Stimulated activated CD8-positive, alpha-beta memory T cell treated with anti-CD3 and anti-CD28 coated beads, Interleukin-15, amount 100 ng/mL, for 24 hours (primary cell): ENCODE measurements at places on chromosomes 2 and 18.

- DNase-seq = no peak
These were observed 50.3 kb downstream of the INHBB start for GRCh38 chr2:120396013-120396860.

GRCh38 chr2:14255135-14255820 lies 377.2 kb upstream of the LRATD1 start:
- no peak for DNase-seq

GRCh38 chr2:42196403-42197267 lies 27.5 kb downstream of the EML4 start:
- no peak for DNase-seq

DNA sequence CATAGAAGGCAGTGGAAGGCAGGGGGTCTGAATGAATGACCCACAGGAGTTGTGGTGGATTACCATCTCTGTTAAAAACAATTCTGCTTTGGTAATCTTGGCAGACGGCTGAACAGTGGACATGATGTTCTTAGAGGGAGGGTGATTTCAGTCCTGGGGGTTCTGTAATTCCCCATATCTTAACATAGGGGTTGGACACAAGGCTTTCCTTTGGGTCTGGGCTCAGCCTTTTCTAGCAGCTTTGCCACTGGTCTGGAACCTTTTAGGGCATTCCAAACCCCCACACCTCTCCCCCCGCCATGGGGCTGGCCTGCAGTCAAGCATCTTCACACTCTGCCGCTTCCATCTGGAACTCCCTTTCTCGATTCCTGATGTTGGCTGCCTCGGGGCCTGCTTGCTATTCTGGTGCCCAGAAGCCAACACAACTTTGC lies 50.3 kb downstream of the RPL37A start:
- no peak for DNase-seq

GRCh38 chr2:199462347-199462955 lies 4.7 kb upstream of the SATB2 start:
- DNase-seq = no peak

DNA sequence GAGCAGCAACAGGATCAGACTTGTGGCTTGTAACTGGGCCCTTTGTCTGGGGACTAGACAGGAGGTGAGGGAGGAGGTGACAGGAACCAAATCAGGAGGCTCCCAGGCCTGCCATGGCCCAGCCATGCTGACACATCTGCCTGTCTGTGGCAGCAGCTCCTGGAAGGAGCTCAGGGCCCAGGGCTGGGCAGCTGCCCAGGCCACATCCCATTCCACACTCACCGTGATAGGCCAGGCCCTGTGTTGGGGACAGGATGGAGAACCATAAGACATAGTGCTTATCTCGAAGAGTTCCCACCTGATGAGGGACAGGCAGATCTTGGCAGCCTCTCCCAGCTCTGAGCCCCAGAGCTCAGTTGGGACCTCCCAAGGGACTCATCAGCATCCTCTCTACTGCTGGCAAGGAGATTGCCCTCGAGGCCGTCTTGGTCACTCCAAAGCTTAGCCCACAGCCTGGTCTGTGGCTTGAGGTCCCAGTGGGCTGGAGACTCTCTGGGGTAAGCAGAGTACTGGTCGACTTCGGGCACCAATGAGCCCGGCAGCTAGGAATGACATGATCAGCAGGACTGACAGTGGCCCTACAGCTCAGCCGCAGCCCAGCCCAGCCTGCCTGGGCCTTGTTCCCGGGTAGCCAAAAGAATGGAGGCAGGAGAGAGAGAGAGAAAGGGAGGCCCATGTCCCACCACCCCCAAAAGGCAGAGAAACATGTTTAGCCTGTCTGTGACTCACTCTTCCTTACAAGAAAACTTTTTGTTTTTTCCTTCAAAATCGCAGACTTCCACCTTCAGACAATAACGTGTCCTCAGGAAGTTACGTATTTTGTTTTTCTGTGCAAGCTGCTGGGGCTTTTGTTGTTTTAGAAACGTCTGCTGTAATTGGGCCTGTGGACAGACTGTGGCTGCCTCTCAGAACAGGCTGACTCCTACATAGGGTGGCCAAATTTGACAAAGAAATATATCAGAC lies 82.1 kb downstream of the HS1BP3 start:
- no peak for DNase-seq

DNA sequence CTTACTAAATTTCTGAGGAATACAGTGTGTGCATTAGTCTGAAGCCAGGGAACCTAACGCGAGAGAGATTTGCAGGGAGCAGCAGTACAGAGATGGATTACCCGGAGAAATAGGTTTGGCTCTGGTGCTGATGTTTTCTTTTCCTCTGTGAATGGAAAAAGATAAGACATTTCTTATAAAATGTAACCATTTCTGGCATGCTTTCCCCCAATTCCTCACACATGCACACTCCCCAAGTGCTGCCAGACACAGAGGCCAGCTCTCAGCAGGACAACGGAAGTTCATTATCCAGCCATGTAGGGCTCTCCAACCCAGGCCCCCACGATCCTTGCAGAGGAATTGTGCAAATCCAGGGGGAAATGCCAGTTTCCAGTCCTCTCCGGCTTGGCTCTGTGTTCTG lies 224.5 kb upstream of the MGAT5 start:
- no peak for DNase-seq

GRCh38 chr2:229265727-229266126 lies 5.4 kb downstream of the PID1 start:
- DNase-seq = no peak

GRCh38 chr2:173614265-173614930 lies 259.7 kb downstream of the CDCA7 start:
- DNase-seq = no peak

DNA sequence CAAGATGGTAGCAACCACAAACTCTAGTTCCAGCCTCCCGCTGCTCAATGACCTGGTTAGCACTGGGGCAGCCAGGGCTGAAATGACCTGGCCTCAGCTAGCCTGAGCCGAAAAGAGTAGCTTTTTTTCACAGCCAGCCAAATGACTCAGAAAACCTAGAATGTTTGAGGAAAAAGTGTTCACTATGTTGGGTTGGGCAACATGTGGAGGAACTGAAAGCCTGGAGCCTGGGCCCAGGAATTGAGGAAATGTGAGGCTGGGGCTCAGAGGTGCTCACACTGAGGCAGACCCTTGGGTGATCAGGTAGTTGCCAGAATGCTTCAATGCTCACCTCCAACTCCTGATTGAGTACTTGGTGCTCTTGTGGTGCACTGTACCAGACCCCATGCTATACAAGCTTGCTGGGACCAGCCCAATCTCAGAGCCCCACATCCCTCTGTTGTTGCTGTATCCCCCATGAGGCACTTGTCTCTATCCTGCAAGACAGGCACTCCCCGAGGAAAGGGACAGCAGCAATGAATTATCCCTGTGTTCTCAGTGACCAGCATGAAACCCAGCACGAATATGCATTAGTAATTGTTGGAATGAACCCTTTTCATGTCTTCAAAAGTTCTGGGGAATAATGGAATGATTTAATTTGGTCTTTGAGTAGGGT lies 116.2 kb downstream of the USP34 start:
- no peak for DNase-seq

DNA sequence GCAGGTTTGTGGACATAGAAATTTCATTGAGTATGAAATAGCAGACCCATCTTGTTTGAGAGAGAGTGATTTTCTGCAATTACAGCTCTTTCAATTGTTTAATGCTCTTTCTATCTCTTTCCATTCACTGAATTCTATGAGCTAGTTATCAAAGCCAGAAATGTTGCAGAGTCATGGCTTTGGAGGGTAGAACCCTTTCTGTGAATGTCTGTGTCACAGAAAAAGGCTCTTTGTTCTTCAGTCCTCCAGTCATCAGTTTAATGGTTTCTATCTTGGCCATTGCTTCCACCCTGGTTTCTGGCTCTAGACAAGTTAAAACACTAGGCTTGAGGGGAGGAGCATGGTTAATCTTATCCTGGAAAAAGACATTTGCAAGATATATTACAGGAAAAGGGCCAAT lies 655.0 kb downstream of the STK39 start:
- no peak for DNase-seq

DNA sequence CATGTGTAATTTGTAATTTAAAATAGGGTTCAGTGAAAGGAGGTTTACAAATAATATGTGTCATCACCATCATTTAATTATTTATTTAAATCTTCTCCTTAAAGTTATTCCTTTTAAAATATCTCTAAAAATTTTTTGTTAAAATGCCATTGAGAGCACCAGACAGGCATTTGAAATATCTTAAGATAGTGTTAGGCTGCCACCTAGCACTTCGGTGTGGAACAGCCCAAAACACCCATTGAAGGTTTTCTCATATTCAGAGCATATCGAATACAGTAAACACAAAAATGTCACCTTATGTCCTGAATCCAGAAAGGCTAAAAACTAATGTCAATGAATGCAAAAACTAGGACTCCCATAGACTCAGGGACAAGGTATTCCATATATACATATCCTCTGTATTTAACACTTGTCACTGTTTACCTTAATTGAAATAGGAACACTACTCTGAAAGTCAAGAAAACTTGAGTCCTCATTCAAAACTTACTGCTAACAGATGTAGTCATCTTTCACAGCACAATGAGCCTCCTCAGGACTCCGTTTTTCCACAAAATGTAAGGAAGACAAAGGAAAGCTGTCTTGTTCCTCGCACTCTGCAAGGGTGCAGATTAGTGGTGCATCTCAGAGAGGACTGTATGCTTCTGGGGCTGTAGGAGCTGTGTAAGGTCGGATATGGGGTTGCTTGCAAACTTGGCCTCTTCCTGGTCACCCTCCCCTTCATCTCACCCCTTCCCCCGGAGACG lies 329.5 kb downstream of the PAX3 start:
- DNase-seq = no peak

GRCh38 chr2:98607104-98607503 lies 1.2 kb downstream of the COA5 start:
- DNase-seq = no peak

- no peak for DNase-seq
These were observed 308.7 kb downstream of the CBLN2 start for GRCh38 chr18:72235422-72235821.

DNA sequence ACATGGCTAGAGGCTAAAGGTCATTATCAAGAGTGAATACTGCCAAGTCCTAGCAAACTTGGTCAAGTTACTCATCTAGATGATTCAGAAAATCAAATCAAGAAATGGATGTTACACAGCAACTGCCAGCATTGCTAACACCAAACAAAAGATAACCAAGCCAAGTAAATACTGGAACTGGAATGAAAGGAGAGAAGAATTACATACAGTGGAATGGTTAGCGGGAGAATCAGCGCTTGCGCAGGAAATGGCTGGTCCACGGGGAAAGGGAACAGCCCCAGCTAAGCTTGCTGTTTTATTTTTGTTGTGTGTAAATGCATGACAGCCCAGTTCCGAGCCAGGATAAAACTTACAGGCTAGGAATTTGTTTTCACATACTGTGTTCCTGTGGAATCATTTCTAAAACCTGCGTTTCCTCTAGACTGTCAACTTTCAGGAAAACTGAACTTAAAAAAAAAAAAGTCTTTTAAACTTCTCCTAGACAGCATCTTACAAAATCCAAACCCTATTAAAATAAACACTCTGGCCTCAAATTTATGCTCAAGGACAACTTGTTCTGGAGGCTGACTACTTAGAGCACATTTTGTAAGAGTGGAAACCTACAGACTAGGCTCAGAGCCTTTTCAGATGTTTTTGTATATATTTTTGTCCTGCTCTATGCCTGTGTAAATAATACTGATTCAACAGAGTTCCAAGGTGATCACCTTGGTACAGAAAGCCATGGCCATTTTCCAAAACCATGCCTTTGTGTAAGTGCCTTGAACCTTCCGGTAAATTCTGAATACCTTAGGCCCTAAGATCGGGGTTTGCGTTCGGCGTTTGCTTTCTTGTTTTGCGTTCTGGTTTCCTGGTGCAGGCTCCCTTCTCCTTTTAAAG lies 30.7 kb upstream of the TXNDC2 start:
- DNase-seq = no peak

DNA sequence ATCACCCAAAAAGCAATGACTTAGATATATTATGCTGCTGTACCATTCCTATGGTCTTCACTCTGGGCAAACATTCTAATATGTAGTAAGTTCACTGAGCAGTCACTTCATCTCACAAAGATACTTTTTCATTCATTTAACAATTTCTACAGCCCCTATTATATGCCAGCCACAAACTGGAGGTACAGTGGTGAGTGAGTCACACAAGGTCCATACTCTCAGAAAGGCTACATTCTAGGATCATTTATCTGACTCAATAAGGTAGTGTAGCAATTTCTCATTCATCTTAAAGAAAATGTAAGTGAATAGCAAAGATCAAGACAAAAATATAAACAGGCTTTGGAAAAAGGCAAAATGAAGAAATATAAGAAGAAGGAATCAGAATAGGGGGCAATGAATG lies 40.5 kb downstream of the NHEJ1 start:
- DNase-seq = no peak

- DNase-seq = no peak
These were observed 32.0 kb downstream of the ERCC3 start for GRCh38 chr2:127261804-127262406.

DNA sequence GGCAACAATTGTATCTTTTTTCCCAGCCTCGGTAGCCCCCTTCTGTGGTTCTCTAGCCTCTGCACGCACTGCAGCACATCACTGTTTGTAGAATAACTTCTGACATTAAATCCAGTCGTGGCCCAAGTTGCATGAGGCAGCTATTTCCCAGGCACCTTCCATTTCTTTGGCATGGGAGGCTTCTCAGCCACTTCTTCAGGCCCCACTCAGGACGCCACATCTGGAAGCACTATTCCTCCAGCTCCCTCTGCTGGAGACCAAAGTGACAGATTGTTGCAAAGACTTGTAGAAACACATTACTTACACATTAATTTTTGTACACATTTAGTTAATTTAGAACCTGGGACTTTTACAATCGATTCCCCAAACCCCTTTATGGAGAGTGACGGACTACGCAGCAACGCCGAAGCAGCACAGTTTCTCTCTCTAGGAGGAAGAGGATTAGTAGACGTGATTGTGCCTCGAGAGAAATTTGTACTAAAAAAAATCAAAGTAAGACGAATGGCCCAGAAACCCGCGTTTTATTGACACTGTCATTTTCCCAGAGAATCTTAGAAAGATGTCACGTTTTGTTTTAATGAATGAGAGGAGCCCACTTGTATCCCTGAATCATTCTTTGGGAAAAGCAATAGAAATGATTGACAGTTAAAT lies 57.8 kb upstream of the RGPD5 start:
- no peak for DNase-seq

DNA sequence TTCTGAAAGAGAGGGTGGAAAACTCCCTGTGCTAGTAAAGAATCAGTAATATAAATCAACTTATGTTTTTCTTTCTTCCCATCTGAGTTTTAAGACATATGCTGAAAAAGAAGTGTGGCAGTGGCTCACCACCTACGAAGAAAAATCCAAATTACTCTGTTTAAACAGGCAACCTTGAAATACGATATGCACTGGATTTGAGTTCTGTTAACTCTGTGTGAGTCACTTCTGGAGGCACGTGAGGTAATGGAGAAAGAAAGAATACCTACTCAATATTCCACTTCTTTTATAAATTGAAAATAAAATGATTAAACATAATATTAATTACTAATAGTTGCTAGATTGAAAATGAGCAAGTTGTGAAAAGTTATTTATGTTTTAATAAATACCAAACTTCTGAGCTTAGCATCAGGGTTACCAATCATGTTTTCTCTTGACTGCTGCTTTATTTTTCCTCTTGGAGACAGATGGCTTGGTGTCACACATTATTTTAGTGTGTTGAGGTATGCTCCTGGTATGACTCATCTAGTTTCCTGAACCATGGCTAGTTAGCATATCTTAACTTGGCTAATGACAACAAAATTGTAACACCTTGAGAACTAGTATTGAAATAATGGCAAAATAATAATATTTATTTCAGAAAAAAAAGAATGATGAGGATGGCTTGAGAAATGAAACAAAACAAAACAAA lies 1705.5 kb upstream of the PIK3C3 start:
- DNase-seq = no peak
